ENCODE measurements at places on chromosomes 5 and 9.
A peak's percentile ranks its signal among the peaks of the same experiment; 100 is the strongest.

GRCh38 chr5:76855961-76856360, 6.1 kb downstream of the S100Z start:
- DNase-seq, result no peak

DNA sequence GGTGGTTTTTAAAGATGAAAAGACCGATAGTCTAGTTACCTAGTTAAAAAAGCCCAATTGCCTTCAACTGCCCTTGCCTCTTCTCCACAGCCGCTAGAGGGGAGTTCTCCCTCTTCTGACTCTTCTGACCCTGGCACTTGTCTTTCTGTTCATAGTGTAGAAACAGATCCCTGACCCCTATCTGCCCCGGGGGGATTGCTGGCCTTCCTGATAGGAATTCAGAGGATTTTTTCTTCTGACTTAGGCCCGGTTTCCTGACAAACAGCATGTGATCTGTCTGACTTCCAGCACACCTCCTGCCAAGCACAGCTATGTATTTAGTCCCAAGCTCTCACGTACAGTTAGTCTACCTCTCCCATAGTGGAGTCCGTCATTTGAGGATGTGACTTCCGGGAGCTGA, 5.0 kb upstream of the TMEM268 start:
- no peak for DNase-seq

DNA sequence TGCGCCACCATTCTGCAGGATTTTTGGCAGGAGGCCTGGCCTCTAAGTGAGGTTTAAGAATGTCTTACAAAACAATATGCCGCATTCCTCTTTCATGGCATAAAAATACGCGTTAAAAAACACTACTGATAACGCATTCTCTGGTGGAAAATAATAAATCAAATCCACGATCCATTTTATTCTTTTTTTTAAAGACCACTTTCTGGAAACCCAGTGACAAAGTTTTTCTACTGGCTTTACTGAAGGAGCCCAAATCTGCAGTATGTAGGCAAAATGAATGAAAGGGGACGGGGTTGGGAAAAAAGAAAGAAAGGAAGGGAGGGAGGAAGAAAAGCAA, 2.0 kb downstream of the SV2C start:
- no peak for DNase-seq

DNA sequence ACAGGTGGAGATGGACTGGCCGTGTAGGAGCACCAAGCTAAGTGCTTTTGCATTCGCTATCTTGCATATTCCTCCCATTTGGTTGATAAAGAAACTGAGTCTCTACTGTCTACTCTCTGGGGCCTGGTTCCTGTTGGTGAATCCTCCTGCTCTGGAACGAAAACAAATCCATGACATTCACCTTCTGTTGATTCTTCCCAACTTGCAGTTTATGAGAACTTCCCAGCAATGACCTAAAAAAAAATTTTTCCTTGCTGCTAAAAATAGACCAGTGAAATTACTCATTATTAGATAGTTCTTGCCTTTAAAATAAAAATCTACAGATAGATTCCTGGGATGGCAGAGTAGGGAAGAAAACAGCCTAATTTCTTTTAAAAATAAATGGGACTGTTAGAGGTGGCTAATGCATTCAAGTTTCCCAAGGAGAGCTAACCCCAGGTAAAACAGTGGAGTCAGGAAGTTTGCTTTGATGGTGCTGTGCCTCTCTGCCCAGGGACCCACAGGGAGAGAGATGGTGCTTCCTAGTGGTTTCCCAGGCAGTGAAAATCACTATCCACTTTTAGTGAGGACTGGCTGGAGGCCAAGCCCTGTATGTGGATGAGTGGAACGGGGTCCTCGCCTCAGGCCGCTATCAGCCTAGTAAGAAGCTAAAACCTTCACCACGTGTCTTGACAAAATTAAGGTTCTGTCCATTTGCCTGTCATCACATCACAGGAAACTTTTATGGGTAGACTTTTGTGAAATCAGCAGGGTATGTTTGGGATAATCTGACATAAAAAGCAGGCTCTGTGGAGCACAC, 68.4 kb upstream of the NR3C1 start:
- peak; percentile 58 for DNase-seq

DNA sequence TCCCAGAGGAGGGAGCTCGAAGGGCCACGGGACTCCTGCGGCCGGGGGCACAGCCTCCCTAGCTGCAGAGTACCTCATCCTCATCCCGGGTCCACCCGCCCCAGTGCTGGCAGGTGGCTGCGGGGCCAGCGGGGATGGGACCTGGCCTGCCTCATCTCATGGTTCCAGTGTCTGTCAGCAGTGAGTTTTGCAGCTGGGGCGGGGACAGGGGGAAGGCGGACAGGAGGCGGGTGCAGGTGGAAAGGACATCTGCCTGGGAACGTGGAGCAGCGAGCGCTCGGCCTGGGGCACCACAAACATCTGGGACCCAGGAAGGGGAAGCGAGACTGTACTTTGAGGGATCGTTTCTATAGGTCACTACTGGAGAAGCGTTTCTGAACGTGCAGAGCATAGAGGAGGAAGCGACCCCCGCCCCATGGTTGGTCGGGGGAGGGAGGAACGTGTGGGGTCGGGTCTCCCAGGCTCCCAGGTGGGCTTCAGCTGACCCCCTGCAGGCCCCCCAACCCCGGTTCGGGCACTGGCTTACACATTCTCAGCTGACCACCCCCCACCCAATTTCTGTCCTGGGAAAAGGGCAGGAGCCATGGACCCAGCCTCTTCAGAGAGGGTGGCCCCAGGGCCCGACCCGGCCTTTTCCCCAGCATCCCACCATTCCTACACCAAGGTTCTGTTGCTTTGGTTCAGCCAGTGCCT, 56.5 kb upstream of the NOTCH1 start:
- no peak for DNase-seq

DNA sequence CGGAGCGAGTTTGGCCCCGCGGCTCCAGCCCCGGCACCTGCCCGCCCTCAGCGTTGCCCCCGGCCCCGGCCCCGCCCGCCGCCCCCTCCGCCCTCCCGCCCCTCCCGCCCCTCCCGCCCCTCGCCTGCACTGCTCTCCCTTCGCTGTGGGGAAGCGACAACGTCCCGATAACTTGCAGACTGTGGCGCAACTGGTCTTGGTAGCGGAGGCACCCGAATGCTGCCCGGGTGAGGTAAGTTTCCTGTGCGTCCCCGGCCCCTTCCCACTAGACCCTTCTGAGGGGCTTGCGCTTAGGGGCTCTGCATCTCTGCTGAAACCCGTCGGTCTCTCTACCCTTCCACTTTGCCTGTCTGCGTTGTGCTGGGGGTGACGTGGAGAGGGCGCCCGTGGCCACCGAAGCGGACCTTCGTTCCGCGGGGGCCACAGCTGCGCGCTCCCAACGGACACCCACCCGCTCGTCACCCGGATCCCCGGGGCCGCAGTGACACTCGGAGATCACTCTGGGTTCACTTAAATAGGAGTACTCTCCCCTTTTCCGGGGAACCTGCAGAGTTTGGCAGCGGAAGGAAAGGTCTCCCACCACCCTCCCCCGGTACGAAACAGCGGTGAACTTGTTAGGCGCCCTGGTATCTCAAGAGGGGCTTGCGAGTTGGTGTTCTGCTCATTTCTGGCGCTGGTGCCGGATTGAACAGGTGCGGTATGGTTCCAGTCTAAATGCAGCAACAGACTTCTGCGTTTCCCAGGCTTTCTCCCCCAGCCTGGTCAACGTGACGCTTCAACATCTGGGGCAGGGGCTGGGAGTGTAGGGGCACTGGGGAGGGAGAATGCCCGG, 707 bp downstream of the PIP5K1B start:
- DNase-seq, result peak; percentile 1

DNA sequence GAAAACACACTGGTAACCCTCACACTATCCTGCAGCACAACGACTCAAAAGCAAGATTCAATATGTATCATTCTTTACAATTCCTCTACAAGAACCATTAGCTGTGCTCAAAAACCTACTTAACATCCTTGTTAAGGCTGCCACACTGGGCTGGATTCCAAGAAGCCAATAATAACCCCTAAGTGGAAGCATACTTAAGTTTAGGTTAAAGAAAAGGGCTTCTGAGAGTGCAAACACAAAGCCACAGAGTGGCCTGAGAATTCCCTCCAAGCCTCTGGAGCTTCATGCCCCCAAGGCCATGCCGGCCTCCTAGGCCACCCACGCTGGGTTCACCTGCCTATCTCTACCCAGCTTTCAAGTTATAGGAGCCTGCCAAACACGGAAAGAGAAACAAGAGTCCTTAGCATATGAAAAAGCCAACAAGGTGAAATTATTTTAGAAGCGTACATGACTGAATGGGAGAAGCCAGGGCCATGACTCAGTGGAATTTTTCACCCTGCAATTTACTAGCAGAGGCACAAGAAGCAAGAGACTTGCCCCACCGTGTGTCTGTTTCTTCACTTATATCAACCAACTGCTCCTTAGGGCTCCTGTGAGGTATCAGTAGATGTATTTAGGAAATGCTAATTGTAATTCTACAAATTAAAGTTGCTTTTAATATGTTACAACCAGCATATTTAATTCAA, 293.0 kb downstream of the SPOCK1 start:
- DNase-seq, result peak; percentile 56

DNA sequence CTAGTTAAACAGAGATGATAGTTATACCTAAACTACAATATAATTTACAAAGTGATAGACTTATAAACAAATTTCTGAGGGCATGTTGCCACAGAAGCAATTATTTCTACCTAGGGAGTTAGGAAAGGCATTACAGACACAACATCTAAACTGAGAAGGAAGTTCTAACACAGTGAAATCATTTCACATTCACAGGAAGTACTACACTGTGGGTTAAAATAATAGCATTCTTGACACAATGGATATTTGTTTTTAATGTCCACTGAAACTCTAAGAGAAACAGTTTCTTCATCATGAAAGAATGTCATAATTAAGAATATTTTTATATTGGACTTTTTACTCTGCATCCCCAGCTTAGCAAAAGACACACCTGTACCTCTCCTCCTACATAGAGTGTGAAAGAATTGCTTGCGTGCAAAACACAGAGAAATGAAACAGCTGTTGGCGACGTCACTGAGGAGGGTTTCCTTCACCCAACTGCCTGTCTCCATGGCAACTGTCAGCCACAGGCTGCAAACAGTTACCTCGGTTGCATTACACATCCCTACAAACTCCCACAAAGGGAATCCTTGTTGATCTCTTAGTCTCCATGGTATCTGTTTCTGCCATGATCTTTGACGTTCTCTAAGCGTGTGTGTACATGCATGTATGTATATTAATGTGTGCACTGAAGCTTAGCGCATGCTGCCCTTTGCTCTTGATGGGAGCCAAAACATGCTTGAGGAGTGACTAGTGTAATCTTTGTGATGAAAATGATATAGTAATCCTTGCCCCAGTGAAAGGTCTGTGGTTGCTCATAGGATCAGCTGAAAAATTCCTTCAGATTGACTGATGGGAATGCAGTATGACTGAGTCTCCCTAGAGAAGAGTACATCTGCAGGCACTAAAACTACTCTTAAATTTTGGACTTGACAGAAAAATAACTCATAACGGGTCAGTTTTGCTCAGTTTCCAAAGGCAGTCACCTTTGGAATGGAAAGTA, 168.5 kb downstream of the ACTL7B start:
- peak; percentile 93 for DNase-seq

DNA sequence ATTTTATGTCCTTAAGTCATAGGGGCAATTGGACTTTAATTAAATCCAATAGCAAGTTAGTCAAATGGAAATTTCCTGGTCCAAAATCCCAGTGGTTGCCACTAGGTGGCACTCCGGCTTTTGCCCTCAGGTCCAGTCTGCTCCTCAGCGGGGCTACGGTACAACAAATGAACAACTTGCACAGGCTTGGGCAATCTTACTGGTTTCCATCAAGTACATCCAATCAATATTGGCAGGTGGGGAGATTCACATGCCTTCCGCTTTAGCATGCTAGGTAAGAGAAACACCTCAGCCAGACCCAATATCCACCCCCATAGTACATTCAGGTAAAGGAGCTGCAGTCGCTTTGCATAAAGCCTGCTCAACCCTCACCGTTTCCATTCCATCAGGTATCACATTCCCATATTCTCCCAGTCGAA, 6.3 kb upstream of the MXD3 start:
- DNase-seq, result peak; percentile 68

DNA sequence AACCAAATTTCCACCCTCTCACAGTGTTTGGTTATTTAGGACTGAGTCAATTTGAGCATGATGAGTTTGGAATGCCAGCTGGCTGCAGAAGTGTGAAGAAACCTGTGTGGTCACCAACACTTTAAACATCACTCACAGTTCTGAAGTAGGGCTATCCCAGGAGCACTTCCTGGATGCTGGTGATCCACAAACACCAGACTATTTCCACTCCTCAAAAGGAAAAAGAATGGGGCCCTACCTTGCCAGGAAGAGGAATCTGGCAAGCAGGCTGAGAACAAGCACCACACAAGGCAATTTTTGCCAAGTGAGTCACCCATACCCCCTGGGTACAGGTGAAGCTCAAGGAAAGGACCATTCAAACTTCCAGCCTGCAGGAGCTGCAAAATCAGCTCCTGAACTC, 294.2 kb upstream of the PTGER4 start:
- DNase-seq, result peak; percentile 35

DNA sequence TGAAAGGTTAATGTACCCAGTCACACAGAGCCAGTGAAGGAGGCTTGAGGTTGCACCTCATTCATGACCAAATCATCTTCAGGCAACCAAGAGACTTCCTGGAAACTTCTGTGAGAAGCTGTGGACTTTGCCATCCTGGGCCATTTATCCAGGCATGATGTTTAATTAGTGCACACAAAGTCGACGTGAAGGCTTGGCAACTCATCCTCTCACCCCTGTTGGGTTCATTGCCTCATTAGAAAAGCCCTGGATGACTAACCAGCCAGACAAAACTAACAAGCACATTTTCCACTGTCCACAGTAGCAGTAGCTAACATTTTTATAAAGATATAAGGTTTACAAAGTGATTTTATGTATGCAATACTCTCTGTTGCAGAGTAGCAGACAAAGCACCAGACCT, 65.7 kb upstream of the ZNF462 start:
- DNase-seq, result peak; percentile 38

DNA sequence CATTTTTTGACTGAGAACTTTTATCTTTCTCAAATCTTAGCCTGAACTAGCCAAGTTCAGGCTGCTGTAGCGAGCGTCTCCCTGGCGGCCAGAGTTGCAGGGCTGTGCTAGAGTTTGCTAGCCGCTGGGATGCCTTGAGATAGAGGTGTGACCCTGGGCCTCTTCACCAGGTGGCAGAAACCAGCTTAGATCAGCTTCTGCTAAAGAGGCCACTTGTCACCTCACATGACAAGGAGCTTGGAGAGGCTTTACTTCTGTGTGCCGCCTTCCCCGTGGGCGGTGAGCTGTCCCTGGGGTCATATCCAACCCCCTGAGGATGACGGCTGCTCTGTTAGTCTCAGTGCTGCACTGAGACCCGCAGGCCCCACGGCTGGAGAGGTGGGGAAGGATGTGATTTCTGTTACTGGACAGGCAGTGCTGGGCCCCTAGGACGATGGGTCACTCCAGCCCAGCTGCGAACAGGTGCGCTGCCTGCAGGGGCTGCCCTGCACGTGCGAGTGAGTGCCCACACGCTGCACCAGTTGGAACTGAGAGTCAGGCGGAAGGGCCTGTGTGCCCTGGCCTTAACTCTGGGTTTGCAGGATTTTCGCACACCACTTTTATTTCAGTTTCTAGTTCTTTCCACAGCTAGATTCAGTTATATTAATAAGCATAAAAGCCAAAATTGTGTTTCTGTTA, 63.8 kb downstream of the EHMT1 start:
- DNase-seq, result no peak
